ENCODE measurements at places on chromosomes 7 and 10.

DNA sequence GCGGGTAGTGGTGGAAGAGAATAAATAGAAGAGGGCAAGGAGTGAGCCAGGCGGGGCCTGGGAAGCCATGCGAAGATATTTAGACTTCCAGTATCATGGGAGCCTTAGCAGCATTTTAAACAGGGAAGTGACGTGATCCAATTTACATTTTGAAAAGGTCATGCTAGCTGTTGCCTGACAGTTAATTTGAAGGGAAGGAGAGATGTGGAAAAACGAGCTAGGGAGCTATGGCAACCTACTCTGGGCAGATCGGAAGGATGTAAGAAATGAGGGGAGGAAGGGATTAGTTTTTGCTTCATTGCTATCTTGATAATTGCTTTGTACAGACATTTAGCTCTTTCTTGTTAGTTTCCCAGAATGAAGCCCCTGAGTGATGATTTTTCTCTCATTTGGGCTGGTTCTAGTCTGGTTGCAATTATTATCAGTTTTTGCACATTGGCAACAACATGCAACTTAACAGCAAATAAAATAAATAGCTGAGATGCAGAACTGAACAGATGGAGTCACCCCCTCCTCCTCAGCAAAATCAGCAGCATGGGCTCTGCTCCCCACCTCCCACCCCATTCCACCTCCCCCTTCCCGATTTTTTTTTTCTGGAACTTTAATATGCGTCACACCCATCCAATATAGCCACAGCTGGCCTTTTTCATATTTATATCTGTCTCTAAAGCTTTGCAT, 13.0 kb upstream of the CALU start:
- DNase-seq, result no peak

DNA sequence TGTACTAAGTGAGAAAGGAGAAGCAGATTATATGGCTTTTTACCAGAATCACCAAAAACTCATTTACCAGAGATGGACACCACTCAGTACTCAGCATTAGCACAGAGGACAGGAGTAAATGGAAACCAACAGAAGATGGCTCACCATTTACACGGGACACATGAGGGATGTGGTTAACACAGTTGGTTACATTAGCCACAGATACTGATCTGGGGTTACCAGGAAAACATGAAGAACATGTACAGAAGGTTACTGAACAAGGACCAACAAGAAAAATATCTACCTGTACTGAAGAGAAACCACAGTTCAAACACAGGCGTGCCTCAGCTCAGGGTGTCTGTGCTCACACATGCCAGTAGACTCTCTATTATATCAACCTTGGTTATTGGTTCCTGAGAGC, 1285.8 kb upstream of the SORCS1 start:
- DNase-seq, result no peak

DNA sequence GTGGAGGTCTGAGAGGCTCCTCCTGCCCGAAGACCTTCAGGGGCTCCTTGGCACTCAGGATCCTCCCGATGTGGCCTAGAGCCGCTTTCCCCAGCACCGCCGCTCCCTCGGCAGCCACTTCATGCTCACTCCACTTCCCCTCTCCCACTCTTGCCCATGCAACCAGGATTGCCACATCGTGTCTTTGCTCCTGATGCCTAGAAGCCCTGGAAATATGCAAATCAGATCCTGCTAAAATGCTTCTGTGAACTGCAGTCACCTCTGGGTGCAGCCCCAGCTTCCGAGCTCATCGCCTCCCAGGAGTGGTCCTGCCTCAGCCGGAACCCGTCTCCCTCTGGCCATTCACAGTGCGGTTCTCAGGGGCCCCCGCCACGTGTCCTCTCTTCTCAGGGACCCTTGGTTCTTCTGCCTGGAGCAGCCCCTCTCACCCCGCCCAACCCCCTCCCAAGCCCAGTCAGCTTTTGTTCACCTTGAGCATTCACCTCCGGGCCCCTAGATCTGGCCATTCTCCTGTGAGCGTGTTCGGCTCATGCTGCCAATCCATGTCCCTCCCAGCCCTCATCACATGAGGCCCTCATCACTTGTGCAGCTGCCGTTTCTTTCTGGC, 175.5 kb downstream of the ADARB2 start:
- no peak for DNase-seq

DNA sequence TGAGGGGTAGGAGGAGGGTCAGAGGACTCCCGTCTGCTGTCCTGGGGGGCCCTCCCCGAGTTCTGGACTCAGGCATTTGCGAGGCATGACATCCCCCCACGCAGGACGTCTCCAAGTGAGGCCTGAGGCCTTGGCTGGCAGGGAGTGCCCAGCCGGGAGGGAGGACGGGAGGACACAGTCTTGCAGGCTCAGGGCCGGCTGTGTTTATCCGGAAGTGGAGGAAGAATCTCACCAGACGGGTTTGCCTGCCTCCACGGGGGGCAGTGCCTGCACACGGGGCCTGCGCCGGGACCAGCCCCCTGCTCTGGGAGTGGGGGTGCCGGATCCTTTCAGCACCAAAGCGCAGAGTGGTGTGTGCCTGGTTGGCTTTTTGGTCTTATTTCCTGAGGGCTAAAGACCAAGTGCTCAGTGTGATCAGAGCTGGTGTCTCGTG, 10.9 kb downstream of the PWWP2B start:
- DNase-seq, result no peak

GRCh38 chr10:78248651-78249464, 215.2 kb downstream of the RPS24 start:
- DNase-seq, result no peak

GRCh38 chr7:158067219-158067930, 520.2 kb downstream of the PTPRN2 start:
- no peak for DNase-seq

DNA sequence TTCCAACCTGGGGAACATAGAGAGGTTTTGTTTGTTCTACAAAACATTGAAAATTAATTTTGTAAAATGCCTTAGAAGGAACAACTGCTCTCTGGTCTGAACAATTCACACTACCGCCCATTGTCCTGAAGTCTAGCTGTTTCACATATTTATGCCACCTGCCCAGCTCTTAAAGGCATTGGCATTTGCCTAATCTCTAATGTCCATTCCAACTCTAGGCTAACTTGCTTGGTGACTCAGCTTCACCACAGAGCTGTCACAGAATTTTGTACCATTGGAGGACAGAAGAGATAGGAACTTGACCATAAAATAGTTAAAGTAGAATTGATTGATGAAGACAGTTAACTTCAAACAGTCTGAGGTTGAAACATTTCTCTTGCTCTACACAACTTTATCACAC, 53.5 kb upstream of the PPP1R17 start:
- no peak for DNase-seq

- no peak for DNase-seq
Observed at GRCh38 chr7:114943953-114944744, 22.3 kb downstream of the MDFIC start.

- DNase-seq, result no peak
Observed at GRCh38 chr10:36765782-36766414, 359.5 kb upstream of the ANKRD30A start.

DNA sequence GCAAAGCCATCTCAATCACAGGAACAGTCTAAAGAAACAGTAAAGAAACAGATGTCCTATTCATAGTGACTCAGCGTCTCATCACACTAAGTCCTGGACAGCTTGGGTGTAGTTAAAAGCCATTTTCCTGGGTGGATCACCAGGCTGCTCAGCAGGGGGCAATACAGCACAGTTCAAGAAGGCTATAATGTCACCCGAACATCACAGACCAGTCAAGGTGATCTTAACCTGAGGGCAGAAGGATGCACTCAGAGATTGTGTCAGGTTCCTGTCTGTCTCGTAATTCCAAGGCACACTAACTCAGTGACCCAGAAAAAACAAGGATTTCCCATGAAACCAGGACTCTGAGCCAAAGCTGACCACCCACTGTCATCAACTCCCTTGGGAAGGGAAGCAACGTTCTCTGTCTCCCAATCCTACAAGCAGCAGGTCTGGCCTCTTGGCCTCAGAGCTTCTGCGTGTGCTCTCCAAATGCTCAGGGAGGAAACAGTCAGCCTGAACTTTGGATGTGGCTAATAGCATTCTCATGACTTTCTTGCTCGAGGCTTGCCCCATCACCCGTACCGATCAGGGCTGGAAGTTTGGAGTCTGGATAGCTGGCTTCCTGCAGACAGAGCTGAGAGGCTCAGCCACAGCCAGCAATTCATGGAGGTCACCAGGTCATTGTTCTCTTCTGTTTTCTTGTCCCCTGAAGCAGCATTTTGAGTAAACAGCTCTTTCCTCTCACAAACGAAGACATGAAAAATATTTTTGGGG, 90.4 kb upstream of the FAM171A1 start:
- no peak for DNase-seq

- no peak for DNase-seq
Observed at GRCh38 chr10:7491949-7492659, 81.3 kb upstream of the SFMBT2 start.

DNA sequence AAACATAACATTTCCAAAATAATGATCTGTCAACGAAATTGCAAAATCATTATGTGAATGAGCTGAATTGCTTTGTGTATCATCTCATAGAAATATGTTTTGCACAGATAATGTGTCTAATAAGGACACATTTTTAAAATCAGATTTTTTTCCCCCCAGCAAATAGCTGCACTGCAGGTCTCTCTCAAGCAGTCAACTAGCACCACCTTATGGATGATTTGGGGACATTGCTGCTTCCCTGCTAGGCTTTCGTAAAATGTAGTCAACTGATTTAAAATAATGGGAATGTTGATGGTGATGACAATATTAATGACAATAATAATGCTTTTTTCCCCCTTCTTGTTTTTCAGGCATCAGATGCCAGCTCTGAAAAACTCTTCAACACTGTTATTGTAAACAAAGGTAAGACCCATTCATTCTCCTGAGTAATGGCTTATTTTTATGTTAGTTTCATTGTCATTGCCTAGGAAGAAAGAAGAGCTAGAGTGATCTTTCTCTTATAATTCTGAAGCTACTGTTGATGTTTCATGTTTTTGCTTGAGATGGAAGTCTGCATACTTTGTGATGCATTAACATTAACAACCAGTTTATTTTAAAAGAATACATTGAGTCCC, 433.6 kb upstream of the GALNT17 start:
- no peak for DNase-seq

DNA sequence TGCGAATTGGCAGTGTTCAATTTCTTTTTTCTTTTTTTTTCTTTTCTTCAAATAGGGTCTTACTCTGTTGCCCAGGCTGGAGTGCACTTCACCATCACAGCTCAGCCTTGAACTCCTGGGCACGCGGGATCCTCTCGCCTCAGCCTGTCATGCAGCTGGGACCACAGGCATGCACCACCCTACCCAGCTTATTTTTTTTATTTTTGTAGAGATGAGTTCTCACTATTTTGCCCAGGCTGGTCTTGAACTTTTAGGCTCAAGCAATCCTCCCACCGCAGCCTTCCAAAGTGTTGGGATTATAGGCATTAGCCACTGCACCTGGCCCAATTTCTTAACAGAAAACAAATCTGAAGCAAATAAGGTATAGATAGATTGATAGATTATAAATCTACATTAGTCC, 69.3 kb downstream of the SKIDA1 start:
- DNase-seq, result no peak

- DNase-seq, result no peak
Observed at GRCh38 chr10:11284291-11285085, 266.8 kb downstream of the CELF2 start.

- DNase-seq, result no peak
Observed at GRCh38 chr7:99190359-99191009, 17.4 kb downstream of the KPNA7 start.

GRCh38 chr7:112800486-112800885, 10.3 kb upstream of the TMEM168 start:
- DNase-seq, result no peak

DNA sequence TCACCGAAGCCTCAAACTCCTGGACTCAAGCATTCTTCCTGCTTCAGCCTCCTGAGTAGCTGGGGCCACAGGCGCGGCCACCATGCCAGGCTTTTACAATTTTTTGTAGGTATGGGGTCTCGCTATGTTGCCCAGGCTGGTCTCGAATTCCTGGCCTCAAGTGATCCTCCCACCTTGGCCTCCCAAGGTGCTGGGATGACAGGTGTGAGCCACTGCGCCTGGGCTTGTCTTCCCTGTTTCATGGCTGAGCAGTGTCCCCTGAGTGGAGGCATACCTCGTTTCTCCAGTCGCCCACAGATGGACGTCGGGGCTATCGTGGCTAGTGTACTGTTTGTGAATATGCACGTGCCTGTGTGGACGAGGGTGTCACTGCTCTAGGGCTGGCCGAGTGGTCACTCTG, 11.3 kb downstream of the INPP5A start:
- no peak for DNase-seq

- no peak for DNase-seq
Observed at GRCh38 chr7:124196519-124196918, 163.7 kb upstream of the TMEM229A start.

- DNase-seq, result no peak
Observed at GRCh38 chr10:112587729-112588128, 140.7 kb downstream of the VTI1A start.

DNA sequence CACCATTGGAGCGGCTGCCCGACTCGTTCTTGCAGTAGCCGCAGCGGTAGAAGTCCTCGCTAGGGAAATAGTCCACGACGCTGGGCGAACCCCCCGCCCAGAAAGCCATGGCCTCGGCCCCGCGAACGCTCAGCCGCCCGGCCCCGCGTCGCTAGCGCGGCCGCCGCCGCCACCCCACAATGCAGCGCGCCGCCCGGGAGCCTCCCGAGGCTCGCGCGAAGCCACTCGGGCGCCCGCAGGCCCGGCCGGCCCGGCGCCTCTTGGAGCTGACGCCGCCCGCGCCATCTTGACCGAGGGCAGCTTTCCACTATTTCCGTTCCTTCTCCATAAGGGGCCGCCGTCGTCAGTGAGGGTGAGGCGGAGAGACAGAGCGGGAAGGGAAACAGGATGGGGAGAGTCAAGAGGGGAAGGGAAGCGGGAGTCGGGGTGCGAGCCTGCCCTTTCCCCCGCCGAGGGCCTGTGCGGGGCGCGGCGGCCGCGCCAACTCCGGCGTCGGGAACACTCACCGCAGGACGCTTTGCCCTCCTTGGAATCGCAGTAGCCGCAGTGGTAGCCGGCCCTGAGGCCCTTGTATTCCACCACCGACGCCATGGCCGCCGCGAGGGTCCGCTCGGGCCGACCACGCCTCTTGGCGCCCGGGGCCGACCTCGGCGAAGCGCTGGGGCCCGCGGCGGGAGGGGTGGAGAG, at the start of gene ATE1:
Gene ATE1, minus strand, starts transcription at position 191 of the 687 bp plus-strand sequence. Its CDS starts 82 bp downstream, at position 109.
- peak; percentile 65 for DNase-seq

DNA sequence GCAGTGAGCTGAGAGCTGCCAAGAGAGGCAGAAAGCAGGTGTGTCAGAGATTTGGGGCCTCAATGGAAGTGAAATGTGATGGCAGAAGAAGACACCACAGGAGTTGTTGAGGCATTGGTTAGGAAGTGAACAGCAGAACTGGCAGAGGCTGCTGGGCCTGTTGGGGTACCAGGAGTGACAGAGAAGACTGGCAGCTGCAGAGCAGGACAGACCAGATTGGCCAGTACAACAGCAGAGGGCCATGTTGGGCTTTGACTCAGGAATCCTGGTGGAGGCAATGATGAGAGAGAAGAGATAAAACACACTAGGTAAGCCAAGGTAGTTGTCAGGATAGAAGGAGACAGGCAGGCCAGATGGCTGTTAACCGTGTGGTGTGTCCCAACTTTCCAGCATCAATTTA, 19.9 kb upstream of the HERPUD2 start:
- DNase-seq, result no peak

DNA sequence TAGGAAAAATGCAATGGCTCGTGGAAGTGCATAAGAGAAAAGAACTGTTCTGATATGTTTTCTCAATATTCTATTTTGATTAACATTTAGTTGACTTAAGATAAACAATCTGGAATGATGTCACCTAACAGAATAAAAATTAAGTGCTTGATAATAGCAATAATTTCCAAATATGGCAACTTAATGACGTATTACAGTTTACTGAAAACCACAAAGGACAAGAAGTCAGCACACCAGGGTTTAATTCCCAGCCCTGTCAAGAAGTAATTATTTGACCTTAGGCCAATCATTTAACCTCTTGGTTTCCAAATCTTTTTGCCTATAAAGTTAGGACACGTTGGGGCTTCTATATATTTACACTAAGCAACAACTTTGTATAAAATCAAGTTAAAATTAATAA, 95.7 kb downstream of the CABCOCO1 start:
- DNase-seq, result no peak

All from cortex of kidney (tissue), 1 donor.